ENCODE measurements at places on chromosomes 2 and 18.

DNA sequence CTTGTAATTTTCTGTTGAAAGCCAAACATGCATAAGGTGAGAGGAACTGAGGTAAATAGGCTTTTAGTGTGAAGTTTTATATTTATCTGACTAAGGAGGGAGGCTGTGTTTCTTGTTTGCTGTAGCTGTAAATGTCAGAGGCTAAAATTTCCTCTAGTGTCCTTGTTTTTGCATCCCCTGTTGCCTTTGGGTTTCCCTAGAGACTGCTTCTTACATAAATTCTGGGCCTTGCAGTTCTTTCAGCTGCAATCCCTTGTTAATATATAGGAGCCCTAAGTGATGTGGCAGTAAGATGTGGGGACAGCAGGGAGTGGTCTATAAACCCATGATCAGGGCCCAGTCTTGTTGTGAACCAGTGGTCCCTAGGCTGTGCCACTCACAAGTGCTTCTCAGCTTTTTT is 7.5 kb upstream of the IMP4 start:
- DNase-seq = no peak

DNA sequence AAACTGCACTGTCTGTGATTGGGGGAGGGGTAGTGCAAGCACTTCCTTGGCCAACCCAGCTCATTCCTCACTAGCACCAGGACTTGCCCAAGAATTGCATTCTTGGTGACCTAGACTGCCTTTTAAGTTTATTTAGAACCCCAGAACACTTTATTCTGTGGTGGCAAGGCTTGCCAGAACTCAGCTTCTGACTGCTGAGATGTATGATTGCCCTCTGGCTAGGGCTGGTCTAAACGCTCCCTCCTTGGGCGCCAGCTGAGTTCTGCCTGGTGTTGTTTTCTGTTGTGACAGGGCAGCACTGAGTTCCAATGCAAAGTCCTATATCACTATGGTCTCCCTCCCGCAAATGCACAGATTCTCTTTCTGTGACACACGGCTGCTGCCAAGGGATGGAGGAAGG is 247.7 kb downstream of the ZNF385B start:
- peak; percentile 91 for DNase-seq

GRCh38 chr2:189631849-189632248 is 29.4 kb upstream of the ASNSD1 start:
- DNase-seq = peak; percentile 86

DNA sequence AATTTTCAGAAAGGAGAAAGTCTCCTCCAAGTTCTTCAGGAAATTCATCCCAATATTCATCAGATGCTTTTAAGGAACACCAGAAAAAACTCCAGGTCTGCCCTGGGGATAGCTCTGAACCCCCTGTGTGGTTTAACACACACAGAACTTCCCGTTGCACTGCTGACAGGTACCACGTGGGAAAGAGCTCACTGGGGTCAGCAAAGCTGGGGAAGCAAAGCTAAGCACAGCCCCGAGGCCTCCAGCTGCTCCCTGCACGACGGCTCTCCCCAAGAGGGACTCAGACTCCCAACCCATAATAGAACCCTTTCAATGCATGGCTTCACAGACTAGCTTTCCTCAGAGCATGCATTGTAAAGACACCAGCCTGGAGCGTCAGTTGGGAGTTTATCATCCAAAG is 28.0 kb downstream of the ADI1 start:
- no peak for DNase-seq

DNA sequence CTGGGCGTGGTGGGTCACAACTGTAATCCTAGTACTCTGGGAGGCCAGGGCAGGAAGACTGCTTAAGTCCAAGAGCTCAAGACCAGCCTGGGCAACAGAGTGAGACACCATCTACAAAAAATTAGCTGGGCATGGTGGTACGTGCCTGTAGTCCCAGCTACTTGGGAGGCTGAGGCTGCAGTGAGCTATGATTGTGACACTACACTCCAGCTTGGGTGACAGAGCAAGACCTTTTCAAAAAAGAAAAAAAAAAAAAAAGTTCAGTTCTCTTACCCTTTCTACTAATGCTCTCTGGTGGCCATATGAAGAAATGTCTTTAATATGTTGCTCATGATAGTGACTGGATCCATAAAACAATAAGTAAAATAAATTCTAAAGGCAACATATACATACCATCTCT is 14.9 kb downstream of the TYW5 start:
- DNase-seq = peak; percentile 37

- no peak for DNase-seq
These were observed 43.7 kb downstream of the WIPF1 start for GRCh38 chr2:174553811-174554493.

GRCh38 chr2:219073413-219074129 is 12.8 kb upstream of the IHH start:
- peak; percentile 64 for DNase-seq

GRCh38 chr2:120402067-120402433 is 56.1 kb downstream of the INHBB start:
- DNase-seq = no peak

GRCh38 chr18:27278131-27278530 is 93.0 kb upstream of the CHST9 start:
- no peak for DNase-seq

DNA sequence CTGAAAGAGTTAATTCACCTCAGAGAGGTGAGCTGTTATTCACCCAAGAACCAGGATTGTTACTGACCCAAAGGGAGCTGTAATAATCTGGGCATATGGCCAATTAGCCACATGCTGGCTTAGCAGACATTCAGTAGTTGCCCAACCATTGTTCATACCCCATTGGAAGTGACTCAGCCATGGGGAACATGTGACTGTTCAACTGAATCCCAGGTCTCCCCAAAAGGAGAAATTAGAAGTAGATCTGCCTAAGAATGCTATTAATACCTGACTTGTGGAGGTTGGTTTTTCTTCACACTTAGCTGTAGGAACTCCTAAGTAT is 272.6 kb upstream of the UBE2E3 start:
- DNase-seq = peak; percentile 75

DNA sequence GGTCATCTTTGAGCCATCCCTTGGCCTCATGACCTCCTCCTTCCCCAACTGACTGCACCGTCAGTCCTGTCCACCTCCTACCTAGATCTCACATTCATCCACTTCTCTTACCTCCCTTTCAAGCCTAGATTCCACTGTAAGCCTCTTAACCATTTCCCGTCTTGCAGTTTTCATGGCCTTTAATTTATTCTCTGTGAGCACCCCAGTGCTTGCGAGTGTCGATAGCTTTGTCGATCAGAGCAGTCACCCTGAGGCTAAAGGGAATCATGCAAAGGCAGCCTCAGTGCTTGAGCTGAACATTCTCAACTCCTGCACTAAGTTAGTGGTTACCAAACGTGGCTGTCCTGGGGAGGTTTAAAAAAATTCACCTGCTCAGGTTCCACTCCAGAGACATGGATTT is 14.7 kb downstream of the ARHGAP25 start:
- no peak for DNase-seq

GRCh38 chr2:274503-274902 is 9.8 kb downstream of the ACP1 start:
- no peak for DNase-seq

- no peak for DNase-seq
These were observed 166.5 kb downstream of the MTX2 start for GRCh38 chr2:176435729-176436128.

- DNase-seq = peak; percentile 97
These were observed 28.3 kb upstream of the NT5DC4 start for GRCh38 chr2:112692495-112692911.

DNA sequence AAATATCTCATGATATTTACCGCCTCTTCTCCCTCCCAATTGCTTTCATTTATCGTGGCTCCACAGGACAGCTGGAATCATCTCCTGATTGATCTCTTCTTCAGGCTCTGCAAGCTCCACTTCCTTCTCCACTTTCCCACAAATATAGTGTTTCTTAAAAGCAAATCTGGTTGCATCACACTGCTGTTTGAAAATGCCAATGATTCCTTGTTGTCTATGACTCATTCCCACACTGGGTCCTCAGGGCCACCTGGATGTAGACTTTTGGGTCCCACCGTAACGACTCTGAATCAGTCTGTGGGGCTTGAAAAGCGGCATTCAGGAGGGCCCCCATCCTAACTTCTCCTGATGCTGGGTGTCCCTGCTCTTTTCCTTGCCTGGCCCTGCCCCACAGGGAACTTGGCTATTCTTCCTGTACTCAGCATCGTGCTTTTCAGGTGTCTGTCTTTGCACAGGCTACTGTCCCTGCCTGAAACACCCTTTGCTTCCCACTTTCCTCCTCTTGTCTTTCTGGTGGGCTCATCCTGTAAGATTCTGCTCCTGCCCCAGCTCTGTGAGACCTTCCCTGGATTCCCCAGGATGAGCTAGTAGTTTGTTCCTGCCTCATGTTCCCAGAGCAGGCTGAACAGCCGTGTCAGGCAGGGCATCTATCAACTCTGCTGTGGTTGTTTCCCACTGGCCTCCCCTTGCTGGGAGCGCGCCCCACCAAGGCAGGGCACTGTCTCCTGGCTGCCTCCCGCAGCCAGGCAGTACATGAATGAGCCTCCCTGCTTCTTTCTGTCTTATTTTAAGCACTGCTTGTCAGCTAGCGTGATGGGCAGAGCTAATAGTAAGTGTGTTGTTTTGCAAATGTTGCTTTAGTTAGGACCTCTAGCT is 111.9 kb downstream of the KCTD1 start:
- peak; percentile 72 for DNase-seq

DNA sequence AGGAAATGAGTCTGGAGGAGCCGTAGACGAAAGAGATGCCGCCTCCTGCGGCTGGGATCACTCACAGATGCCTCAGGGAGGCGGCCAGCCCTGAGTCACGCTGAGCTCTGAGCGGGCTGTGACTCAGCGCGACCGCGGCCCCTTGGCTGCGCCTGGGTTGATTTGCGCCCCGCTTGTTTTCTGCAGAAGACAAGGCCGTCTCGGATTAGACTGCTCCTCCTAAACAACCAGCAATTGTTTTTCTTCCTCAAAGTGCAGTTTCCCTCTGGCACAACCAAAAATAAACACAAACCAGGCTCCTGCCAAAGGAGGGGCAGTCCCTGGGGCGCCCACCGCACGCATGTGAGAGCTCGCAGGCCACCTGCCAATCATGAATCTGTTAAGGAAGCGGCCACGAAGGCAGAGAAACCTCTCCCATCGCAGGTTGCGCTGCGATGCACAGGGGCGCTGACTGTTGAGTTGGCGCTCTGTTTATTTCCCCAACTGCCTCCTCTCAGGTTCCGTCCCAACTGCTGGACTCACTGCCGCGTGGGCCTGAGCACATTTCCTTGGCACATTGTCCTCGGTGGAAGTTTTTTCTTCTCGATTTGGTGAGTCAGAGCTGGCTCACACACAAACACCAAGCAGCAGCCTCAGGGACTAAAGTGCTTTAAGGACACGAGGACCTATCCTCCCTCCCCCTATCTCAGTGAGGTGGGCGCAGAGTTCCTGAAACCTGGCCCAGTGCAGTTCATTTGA is 85.2 kb upstream of the NDUFV2 start:
- DNase-seq = peak; percentile 95

- peak; percentile 29 for DNase-seq
These were observed 77.1 kb upstream of the UGP2 start for GRCh38 chr2:63764630-63765029.

DNA sequence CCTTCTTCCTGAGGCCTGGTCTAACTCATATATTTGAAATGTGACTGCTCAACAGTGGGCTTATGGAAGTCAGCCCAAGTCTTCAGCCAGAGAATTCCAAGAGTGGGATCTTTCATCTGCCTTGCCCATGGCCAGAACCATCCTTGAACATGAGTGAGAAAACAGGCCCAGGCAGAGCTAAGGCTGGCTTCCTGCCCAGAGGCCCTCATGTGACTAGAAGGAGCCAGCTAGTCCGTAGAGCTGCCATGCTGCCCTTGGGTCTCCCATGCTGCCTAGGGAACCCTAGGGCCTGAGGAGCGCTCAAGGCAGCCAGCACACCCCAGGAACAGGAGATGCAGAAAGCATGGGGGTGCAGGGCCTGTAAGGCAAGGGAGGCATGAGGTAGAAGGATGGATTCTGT is 203.6 kb downstream of the FHOD3 start:
- no peak for DNase-seq

GRCh38 chr2:82857967-82858366 is 1601.1 kb downstream of the SUCLG1 start:
- no peak for DNase-seq

- no peak for DNase-seq
These were observed 47.2 kb downstream of the HIBCH start for GRCh38 chr2:190272457-190272842.

DNA sequence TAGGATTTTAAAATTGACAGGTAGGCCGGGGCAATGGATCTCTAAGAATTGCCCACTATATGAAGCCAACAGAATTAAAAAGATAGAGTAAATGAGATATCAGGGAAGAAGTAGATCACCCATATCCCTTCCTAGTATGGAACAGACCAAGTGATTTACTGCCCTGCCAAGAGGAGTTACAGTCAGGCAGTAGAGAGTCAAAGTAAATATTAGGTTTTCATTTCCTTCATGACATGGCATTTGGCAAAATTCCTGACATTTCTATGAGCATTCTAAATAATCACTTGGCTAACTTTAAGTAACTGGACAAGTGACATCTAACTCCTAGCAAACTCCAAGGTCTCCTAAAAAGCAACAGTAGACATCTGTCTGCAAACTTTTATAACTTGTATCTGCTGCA is 33.5 kb downstream of the GALNT5 start:
- DNase-seq = peak; percentile 42

DNA sequence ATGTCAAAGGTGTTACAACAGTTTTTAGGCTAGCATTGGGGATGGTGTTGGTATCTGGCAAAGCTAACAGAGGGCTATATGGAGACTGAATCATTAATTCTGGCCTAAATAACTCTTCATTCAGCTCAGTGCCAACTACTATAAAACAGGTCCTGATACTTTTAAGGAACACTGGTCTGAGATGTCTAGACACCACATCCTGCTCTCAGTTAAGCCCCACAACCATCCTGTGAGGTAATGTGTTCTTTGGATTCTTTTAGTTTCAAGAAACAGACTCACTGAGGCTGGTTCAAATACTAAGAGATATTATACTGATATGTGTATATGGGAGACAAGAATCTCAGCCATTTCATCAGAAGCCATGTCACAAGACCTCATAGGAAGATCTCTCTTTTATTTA is 14.2 kb upstream of the HK2 start:
- no peak for DNase-seq

DNA sequence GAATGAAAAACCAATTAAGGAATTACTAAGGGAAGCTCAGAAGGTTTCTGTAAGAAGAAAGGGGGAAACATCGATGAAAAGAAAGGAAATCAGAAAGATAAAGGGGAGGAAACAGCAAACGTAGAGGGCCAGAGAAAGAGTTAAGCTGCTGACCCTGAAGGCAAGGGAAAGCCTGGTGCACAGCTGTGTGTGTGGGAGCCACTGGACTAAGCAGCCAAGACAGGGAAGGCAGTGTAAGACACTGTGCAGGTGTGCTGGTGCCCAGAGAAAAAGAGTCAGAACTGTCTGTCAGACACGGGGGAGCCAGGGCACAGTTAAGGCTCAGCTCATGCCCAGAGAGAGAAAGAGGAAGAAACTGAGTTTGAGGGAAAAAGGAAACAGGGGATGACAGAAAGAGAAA is 104.0 kb downstream of the HIBCH start:
- DNase-seq = no peak

DNA sequence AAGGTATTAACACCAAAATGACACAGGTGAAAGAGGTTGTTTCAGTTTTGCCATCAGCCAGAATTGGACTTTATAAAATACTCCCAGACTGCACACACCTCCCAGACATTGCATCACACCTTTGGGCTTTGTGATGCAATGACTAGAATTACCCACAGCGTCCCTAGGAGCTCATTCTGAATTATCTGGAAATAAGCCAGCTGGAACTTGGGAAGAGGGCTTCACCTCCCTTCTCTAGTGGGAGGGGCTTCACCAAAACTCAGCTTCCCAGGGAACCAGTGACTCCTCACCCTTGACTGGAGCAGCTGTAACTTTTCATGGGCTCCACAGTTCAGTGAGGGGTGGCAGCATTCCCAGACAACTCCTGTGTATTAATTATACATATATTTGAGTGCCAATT is 83.1 kb upstream of the BZW1 start:
- peak; percentile 13 for DNase-seq

Data from EH (cell line).